ENCODE measurements at places on chromosomes 2 and 18. TPM values are rescaled to one million over a fixed set of nuclear protein-coding genes. Genes with fewer than 3 reads are reported as not detected.

The CDC42EP3 gene
- 50.6 TPM for total RNA-seq

DNA sequence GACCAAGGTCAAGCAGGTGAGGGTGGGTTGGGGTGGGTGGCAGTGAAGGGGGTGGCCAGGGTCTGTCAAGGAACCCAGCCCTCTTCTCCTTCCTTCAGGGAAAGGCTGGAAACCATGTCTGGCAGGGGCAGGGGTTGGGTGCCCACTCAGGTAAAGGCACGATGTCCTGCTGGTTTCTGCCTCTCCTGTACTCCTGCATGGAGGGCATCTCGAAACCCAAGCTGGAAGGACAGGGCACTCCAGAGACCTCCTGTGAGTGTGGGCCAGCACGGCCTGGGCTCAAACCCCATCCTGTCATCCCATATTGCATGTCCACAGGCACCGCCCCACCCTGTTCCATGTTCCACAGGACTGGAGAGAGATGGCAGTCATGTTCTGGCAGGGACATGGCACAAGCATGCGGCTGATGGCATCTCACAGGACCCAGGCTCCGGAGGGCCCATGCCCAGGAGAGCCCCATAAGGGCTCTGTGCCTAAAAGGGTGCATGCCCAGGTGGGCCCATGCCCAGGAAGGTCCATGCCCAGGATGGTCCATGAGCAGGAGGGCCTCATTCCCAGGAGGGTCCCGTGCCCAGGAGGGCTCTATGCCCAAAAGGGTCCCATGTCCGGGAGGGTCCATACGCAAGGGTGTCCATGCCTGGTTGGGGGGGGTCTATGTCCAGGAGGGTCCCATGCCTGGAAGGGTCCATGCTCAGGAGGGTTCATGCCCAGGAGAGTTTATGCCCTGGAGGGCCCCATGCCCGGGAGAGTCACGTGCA, 6.4 kb downstream of the GPR35 start:
- DNase-seq = no peak

DNA sequence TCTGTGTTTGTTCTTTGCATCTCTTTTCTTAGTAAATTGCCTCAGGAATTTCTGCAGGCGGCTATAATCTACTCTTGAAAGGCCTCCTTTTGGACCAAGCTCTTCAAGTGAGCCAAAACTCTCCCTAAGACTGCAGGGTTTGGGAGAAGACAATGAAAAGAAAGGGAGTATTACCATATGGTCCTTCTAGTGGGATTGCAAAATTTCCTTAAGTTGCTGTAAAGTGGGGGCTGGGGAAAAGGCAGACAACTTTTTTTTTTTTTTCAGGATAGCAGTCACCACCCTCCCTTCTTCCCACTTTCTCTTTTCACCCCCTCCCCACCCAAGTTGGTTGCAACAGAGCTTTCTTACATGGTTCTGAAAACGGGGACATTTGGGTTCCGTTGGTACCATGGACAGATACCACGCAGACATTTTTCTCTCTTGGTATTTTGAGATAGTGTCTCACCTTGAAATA, 183.7 kb downstream of the FHOD3 start:
- no peak for DNase-seq

DNA sequence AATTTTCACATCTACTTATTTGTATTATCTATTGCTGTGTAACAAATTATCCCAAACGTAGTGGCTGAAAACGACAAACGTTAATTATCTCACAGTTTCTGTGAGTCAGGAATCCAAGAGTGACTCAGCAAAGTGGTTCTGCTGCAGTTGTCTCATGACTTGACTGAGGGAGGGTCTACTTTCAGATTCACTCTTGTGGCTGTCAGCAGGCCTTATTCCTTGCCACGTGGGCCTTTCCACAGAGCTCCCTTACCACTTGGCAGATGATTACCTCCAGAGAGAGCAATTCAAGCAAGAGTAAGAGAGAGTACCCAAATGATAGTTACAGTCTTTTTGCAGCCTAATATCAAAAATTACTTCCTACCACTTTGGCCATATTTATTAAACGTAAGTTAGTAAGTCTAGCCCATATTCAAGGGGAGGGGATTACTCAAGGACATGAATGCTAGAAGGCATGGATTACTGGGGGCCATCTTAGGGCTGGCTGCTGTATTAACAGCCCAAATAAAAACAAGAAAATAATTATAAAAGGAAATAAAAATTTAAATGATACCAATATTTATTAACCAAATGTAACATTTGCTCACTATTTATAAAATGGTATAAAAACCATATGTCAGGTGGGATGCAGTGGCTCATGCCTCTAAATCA, 48.7 kb upstream of the NBEAL1 start:
- no peak for DNase-seq

DNA sequence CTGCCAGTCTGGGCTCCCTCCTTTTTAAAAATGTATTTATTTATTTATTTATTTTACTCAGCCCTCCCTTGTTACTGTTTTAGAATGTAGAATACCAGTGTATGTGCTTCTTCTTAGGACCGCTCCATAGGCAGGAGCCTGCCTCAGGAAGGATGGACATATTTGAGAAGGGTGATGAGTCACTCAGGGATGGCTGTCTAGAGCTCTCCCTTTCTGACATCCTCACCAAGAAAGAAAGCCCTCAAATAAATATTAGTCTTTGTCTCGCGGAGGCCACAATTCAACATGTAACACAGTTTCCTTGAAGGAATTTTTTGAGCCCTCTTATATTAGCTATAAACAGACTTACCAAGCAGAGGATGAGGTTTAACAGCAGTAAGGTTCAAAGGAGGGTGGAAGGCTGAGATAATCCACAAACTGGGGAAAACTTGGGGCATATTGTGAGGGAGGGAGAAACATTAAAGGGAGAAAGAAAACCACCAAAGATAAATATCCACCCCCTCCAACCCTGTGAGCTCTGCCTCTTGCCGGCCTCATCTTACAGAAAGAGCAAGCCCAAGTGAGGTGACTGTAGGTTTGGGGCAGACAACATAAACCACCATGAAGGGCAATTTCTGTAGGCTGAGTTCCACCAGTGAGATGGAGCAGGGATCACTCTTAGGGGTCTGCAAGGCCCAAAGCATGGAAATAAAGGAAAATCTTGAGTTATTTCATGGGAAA, 163.4 kb downstream of the LRRTM1 start:
- DNase-seq = no peak

- no peak for DNase-seq
Observed at GRCh38 chr2:149002378-149002890, 36.1 kb upstream of the LYPD6B start.

DNA sequence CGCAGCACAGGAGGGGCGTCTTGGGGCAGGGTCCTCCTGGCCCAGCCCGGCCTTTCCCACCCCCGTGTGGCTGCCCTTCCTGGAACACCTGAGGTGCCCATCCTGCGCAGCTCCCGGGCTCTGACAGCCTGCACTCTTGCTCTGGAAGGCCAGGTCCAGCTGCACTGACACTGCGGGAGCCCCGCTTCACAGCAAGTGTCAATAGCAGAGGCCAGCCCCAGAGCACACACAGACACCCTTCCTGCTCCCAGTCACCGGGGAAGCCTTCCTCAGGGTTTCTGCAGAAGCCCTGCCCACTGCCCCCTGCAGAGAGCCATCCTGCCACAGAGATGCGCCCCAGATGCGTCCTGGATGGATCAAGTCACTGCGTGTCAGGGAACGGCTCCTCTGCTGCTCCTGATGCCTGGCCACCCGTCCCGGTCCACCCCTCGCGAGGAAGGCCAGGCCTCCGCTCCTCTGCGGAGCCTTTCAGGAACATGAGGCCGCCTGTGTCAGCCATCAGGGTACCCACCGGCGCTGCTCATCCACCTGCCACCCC, 519.2 kb upstream of the MYT1L start:
- no peak for DNase-seq

GRCh38 chr2:88658881-88659537, 31.7 kb upstream of the EIF2AK3 start:
- no peak for DNase-seq

The SULT1C4 gene
- total RNA-seq = 0.63 TPM

GRCh38 chr2:64453770-64454385, at the start of gene LGALSL:
Gene LGALSL (plus strand): TSS chr2:64454162. CDS start chr2:64454546, 384 bp downstream.
- peak; percentile 81 for DNase-seq

The STK25 gene
- total RNA-seq = 250 TPM

GRCh38 chr2:101679037-101679726, 18.3 kb upstream of the MAP4K4 start:
- no peak for DNase-seq

DNA sequence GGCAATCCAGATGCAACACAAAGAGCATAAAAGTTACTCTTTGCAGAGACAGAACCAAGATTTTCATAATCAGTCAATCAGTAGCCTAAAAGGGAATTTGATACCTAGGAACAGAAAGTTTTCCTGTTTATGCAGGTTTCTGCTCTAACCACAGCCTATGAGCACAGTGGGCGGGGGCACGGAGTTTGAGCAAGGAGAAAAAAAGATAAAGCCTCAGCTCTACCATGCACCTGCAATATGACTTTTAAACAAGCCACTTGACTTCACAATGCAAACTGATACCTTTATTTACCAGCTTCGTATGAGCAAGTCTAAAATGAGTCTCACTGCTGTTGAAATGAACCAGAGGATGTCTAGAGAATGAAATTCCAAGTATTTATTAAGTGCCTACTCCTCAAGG, 5.6 kb upstream of the LRATD1 start:
- DNase-seq = no peak

DNA sequence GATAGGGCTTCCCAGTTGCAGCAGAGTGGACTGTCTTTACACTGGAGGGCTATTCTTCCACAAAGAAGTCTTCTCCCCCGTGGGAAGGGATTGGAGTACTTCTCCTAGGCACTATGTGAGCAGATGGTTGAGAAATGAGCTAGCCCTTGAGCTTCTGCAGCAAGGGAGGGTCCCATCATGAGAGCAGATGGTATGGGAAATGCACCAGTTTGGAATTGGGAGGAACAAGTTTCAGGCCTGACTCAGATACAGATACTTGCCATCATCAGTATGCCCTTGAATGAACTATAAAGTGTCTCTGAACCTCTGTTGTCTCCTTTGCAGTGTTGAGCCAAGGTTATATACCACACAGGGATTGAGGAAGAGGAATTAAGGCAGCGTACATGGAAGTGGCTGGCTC, 757.4 kb downstream of the RNF144A start:
- DNase-seq = no peak

The DLX1 gene
- total RNA-seq = not detected

DNA sequence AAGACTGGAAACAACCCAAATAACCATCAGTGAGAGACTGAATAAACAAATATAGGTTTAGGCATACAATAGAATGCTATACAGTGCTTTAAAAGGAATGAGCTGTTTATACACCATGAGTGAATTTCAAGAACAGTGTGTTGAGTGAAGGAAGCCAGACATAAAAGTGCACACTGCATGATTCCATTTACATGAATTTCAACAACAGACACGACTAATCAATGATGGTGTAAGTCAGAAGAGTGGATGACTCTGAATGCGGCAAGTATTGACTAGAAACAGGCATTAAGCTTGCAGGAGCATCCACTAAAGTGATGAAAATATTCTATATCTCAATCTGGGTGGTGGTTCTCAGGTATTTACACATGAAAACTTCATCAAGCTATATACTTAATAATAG, 142.7 kb upstream of the SLC39A10 start:
- DNase-seq = no peak

DNA sequence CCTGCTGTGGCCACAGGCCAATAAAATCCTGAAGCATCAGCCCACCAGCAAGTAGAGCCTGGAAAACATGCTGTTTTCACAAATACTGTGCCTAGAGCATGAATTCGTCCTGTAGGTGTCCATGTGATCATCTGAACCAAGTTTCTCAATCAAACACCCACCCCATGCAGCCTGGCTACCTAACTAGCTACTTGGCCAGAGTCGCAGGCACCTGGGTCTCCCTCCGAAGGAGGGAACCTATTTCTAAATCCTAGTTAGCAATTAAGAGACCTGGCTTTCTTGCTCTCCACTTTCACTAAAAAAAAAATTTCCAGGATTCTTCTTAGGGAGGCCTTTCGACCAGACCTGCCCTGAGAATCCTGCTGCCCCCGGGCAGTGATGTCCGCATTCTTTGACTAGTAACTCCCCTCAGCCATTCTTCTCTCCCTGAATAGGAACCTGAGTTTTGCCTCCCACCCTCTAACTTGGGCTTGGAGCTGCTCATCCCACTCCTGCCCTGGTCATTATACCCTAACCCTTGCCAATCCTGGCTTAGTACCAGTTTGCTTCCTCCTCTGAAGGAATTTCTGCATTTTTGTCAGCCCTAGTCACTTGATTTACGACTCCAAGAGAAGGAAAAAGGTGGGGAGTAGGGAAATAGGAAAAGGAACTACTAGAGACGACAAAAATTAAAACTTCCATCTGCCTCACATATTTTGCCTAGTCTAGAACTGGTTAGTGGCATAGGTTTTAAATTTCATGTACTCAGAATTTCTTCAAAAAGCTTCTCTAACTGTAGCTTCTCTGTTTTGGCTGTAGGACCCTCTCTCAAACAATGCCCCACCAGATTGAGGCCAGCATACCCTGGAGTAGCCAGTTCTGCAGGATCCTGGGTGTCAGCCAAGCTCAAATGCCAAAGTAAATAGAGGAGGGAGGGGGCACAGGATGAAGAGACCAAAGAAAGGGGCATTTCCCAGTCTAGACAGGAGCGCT, 25.4 kb upstream of the TANK start:
- no peak for DNase-seq

DNA sequence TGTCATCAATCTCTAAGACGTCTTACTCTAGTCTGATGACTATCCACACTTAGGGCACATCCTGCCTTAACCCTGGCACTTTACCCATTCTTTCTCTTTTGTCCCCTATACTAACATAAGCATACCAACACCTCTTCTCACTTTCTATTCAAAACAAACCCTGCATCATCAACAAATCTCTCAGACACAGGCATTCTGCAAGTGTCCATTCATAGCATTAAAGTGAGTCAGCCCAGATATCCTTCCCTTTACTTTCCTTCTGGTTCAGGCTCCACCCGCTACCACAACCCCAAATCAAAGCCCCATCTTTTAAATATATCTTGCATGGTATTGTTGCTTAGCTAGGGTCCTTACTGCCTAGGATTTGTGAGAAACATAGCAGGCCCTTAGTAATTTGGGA, 3.8 kb downstream of the GRB14 start:
- no peak for DNase-seq

The EGR4 gene
- 14.9 TPM for total RNA-seq

DNA sequence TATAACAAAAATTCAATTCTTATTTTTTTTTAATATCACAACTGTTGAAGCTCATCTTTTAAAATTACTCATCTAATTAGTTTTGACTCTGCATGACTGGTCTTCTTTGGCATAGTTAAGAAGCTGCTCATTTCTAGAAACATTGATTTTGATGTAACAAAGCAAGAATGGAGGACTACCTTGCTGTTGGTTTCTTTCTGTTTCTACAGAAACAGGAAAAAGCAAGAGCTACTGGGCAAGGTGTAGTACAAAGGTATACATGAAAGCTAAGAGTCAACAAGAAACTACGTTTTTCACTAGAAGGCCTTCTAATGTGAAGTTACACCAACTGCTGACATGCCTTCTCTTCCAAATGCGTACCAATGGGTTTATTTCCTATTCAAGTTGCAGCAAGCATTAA, 90.6 kb upstream of the SYT4 start:
- no peak for DNase-seq
